ENCODE measurements at places on chromosomes 3 and 15. TPM values are rescaled to one million over a fixed set of nuclear protein-coding genes. Genes with fewer than 3 reads are reported as not detected.

- no peaks in the 10 kb centered on the region for H3K27me3 ChIP-seq
- no peak overlapping the region for H3K27ac ChIP-seq
- H3K4me1 ChIP-seq, result no peaks in the 10 kb centered on the region
- no peak for DNase-seq
Measured at GRCh38 chr3:72033666-72034428, 248.9 kb upstream of the PROK2 start.

DNA sequence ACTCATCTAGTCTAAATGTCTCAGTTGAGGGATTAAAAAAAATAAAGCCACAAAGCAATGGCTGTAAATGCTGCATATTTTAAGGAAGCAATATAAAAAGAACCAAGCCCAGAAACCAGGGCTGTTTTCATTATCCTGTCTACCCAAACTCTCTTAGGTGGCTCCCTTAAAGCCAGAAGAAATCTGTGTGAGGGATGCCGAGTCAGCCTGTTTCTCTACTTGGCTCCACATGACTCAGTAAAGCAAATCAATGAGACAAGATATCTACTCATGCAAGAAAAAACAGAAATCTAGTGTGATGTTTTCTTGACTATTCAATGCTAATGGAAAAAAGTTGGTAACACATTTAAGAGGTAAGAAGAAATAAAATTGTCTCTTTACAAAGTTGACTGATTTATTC, 296.2 kb downstream of the ZBTB20 start:
- no peak overlapping the region for H3K27ac ChIP-seq
- no peaks in the 10 kb centered on the region for H3K27me3 ChIP-seq
- H3K4me3 ChIP-seq, result no peak overlapping the region
- DNase-seq, result no peak
- H3K4me1 ChIP-seq, result no peaks in the 10 kb centered on the region

Gene CPOX
- total RNA-seq, result 19.0 TPM

Gene IMPG2
- 0.21 TPM for total RNA-seq

Gene CHD2
- 107 TPM for total RNA-seq

GRCh38 chr3:31999907-32000439, 18.4 kb downstream of the ZNF860 start:
- no peaks in the 10 kb centered on the region for H3K27me3 ChIP-seq
- no peaks in the 10 kb centered on the region for H3K36me3 ChIP-seq
- DNase-seq, result no peak
- H3K4me1 ChIP-seq, result no peaks in the 10 kb centered on the region
- no peak overlapping the region for H3K27ac ChIP-seq
- no peak overlapping the region for H3K4me3 ChIP-seq

- DNase-seq, result no peak
- H3K4me3 ChIP-seq, result no peak overlapping the region
- peaks cover 12% of the 10 kb centered on the region for H3K4me1 ChIP-seq
- H3K27ac ChIP-seq, result no peak overlapping the region
- H3K36me3 ChIP-seq, result no peaks in the 10 kb centered on the region
- H3K27me3 ChIP-seq, result no peaks in the 10 kb centered on the region
Measured at GRCh38 chr3:188918093-188918492, 253.7 kb upstream of the TPRG1 start.

GRCh38 chr3:100810671-100811070, 101.4 kb downstream of the TFG start:
- no peaks in the 10 kb centered on the region for H3K4me1 ChIP-seq
- no peaks in the 10 kb centered on the region for H3K27me3 ChIP-seq
- no peak overlapping the region for H3K27ac ChIP-seq
- no peak for DNase-seq
- H3K36me3 ChIP-seq, result no peaks in the 10 kb centered on the region

Gene TM4SF1
- total RNA-seq, result 264 TPM

Gene WHAMM
- 17.4 TPM for total RNA-seq

DNA sequence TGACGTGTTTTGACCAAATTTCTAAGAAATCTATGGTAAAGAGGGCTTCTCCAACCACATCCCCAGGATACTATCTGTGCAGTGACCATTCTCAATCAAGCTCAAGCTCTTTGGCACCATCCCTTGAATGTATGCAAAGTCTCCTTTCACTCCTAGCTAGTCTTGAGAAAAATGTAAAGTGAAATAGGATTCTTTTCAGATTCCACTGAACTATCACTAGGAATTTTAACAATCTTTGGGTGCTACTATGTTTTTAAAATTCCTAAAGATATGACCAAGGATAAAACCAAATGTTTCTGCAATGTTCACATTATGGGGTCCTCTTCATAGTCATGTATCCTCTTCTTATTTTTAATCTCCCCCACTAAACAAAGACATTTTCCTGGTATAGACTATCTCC, 107.8 kb downstream of the TMCO5A start:
- H3K4me3 ChIP-seq, result no peak overlapping the region
- H3K36me3 ChIP-seq, result no peaks in the 10 kb centered on the region
- DNase-seq, result no peak
- no peaks in the 10 kb centered on the region for H3K27me3 ChIP-seq
- no peak overlapping the region for H3K27ac ChIP-seq
- H3K4me1 ChIP-seq, result peaks cover 12% of the 10 kb centered on the region
